GM23338 (cell line): ENCODE measurements at places on chromosomes 5 and 9.
A peak's percentile ranks its signal among the peaks of the same experiment; 100 is the strongest.

GRCh38 chr5:32692036-32692746 lies 18.9 kb upstream of the NPR3 start:
- no peak for DNase-seq
- H3K4me3 ChIP-seq = no peak overlapping the region
- no peaks in the 10 kb centered on the region for H3K4me1 ChIP-seq
- no peaks in the 10 kb centered on the region for H3K36me3 ChIP-seq
- H3K27me3 ChIP-seq = no peaks in the 10 kb centered on the region

- no peak overlapping the region for H3K27ac ChIP-seq
- no peaks in the 10 kb centered on the region for H3K36me3 ChIP-seq
- no peak for DNase-seq
- peaks cover 15% of the 10 kb centered on the region for H3K4me1 ChIP-seq
Measured at GRCh38 chr9:121945281-121945680, 147.8 kb downstream of the TTLL11 start.

DNA sequence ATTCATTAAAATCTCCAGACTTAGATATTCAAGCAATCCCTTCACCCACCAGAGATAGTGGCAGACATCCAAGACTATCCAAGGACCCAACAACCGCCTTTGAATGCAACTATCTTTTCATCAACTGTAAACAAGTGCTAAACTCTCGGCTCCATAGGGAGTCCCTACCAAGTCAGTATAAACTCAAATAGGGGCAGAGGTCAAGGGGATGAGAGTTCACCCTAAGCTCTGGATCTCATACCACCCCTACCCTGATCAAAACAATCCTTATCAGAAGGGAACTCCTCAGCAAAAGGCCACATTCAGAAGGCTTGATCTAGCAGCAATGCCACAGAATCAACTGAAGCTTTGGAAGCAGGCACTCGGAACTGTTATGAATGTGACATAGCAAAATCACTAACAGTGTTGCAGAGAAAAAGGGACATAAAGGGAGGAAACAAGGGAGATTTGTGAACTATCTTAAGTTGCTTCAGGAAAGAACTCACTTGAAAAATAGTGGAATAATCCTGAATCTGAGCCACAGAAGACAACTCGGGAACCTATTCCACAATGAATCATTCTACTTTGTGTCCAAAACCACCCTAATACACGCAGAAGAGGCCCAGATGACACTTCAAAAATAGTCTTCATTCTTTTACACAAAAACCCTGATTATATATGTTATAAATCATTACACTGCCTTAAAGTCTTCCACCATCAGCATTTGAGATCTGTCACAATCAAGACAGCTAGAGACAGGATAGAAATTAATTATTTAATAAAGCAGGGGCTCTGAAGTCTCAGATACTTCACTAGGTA lies 49.8 kb downstream of the NR6A1 start:
- peak; percentile 26 for DNase-seq
- H3K4me1 ChIP-seq = peaks cover 9% of the 10 kb centered on the region
- no peak overlapping the region for H3K4me3 ChIP-seq
- H3K27me3 ChIP-seq = no peaks in the 10 kb centered on the region
- H3K27ac ChIP-seq = peak overlapping the region; percentile 10; the same call in 1 of the 2 replicates
- H3K36me3 ChIP-seq = no peaks in the 10 kb centered on the region

GRCh38 chr9:74277532-74277931 lies 219.6 kb upstream of the RORB start:
- H3K4me3 ChIP-seq = no peak overlapping the region
- no peaks in the 10 kb centered on the region for H3K36me3 ChIP-seq
- DNase-seq = no peak
- H3K27me3 ChIP-seq = no peaks in the 10 kb centered on the region
- no peak overlapping the region for H3K27ac ChIP-seq

DNA sequence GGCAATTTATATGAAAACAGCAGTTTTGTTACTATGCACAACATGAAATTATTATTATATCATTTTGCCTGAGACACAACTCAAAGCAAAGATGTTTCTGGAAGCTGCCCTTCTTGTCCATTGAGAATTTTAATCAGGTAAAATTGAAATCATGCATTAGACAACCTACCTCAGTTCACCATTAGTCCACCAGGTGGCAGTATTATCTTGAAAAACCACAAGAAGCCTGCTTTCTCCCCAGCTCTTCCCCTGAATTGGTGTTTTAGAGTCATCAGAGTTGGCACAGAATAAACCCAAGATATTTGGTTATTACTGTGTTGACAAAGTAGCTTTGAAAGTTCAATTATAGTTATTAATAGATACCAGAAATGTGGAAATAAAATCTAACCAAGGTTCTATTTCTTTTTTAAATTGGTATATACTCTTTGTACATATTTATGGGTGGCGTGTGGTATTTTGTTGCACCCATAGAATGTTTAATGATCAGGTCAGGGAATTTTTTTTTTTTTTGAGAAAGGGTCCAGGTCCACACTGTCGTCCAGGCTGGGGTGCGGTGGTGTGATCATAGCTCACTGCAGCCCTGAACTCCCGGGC lies 25.7 kb downstream of the UTP15 start:
- no peak overlapping the region for H3K27ac ChIP-seq
- H3K4me3 ChIP-seq = no peak overlapping the region
- no peaks in the 10 kb centered on the region for H3K36me3 ChIP-seq
- no peaks in the 10 kb centered on the region for H3K4me1 ChIP-seq

DNA sequence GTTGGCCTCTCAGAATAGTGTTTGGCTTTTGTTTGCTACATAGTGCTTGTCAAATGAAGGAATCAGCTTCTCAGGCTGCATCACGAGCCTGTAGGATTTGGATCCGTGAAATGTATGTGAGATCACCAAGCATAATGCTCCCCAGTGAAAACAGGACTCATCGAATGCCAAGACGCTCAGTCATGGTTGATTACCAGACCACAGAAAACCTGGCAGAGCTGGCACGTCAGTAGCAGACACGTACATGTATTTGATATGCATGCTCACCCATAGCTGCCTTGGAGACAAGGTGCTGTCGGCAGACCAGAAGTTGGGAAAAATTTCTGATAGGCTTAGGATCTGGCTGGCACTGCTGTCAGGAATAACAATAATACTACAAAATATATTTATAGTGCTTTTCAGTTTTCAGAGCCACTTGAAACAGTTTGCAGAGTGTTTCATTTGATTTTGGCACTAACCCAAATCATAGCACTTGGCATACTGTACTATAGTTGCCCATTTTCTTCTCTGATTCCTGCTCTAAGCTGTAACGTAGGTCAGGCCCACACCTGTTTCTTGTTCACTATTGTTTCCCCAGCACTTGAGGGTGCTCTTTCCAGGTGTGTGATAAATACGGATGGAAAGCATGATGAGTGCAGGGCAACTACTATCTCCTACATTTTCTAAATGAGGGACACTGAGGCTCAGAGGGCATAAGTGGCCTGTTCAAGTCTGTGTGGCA lies 226.1 kb downstream of the NR3C1 start:
- no peaks in the 10 kb centered on the region for H3K27me3 ChIP-seq
- DNase-seq = no peak
- H3K4me1 ChIP-seq = peaks cover 14% of the 10 kb centered on the region; the same call in 1 of the 2 replicates
- H3K36me3 ChIP-seq = no peaks in the 10 kb centered on the region
- no peak overlapping the region for H3K27ac ChIP-seq

- DNase-seq = no peak
- H3K4me1 ChIP-seq = peaks cover 6% of the 10 kb centered on the region; the same call in 1 of the 2 replicates
- no peak overlapping the region for H3K27ac ChIP-seq
- no peaks in the 10 kb centered on the region for H3K27me3 ChIP-seq
Measured at GRCh38 chr5:178433273-178433775, 156.9 kb downstream of the COL23A1 start.

GRCh38 chr5:179344431-179345182 lies 654 bp downstream of the ADAMTS2 start:
- peak; percentile 39 for DNase-seq
- H3K27ac ChIP-seq = no peak overlapping the region
- H3K36me3 ChIP-seq = no peaks in the 10 kb centered on the region

GRCh38 chr9:130411566-130411915 lies 33.2 kb upstream of the ASS1 start:
- no peak overlapping the region for H3K27ac ChIP-seq
- H3K4me3 ChIP-seq = no peak overlapping the region
- H3K4me1 ChIP-seq = no peaks in the 10 kb centered on the region
- no peaks in the 10 kb centered on the region for H3K27me3 ChIP-seq
- DNase-seq = no peak
